CMK (cell line): ENCODE measurements at places on chromosomes 3 and 15.

DNA sequence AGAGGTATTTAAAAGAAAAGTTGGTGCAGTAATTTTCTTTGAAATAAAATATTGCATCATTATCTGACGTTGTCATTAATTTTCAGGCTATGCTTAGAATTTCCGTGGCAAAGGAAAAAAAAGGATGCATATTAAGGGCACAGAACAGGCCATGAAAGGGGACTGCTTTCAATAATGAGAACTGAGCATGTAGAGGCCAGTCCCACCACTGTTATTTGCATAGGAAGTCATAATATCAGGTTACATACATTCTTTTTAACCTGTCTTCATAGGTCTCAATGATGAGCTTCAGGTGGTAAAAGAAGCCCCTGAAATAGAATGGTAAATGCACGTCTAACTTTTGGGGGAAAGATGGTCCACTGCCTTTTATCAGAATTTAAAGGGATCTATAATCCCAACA, 272.1 kb upstream of the ALCAM start:
- no peak for DNase-seq

- no peak for DNase-seq
Observed at GRCh38 chr15:38819387-38819950, 254.9 kb upstream of the RASGRP1 start.

DNA sequence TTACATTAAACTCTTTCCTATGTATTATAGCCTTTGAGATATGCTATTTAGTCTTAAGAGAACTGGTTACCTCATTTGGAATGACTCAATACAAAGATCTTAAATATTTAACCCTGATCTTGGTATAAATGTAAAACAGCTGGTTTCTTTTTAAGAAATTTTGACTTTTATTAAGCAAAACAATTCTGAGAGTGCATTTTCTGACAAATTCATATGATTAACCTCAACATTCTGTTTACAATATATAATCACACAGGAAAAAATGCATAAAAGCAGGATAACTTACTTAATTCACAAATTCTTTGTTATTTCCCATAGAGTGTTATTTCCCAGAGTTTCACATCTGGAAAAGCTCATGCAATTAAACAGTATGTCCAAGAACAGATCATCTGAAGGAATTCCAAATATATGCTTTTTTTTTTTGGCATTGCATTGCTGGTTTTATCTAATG, 400.4 kb upstream of the THBS1 start:
- no peak for DNase-seq

DNA sequence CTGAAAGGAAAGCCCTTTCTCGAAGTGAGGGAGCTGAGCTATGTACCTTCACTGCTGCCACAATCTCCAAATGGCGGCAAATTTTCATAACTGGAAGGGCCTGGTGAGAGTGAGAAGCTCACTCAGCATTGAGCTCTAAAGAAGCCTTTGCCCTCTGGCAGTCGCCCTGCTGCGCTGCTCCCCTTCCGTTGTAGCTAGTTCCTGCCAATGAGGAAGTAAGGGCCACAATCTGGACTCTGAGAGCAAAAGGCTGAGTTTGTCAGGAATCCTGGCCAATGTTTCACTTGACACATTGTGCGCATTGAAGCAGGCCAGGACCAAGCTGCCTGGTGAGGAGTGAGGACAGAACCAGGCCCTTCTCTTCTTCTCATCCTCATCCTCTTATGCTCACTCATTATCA, 579.5 kb downstream of the PDCD6IP start:
- no peak for DNase-seq

DNA sequence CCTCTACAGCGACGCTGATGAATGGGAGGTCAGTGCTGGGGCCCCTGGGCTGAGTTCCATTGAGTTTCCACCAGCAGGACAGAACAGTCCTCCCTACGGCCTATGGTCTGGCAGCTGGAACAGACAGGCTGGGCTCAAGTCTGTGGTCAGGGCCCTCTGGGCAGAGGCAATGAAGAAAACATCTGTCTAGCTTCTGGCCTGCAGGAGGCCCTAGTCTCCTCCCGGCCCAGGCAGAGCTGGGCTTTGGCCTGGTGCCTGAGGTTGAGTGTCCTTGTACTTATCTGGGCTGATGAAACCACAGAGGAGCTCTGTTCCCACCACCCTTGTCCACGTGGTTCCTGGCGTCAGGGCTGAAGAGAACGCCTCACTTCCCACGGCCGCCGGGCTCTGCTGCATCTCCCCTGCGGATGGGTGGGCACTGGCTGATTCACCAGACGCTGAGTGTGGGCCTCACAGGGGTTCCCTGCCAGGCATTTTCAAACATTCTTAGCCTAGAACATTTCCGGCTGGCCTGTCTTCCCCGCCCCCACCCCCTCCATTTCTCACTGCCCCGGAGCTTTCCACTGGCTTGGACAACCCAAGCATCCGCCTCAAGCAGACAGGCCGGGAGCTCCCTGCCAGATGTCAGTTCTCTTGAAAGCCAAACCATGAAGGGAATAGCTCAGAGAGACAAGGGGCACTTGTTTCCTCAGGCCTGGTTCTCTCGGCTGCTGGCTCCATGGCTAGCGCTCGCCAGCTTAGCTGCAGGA, 20.3 kb downstream of the PPCDC start:
- peak; percentile 94 for DNase-seq

- no peak for DNase-seq
Observed at GRCh38 chr3:21901484-21901883, 150.5 kb upstream of the ZNF385D start.
